Hematopoietic multipotent progenitor cell (in vitro differentiated cells): ENCODE measurements at places on chromosomes 2 and 18. TPM values are rescaled to one million over a fixed set of nuclear protein-coding genes. Genes with fewer than 3 reads are reported as not detected.

- DNase-seq = no peak
Observed at GRCh38 chr18:36214811-36215210, 27.5 kb downstream of the MOCOS start.

ABCA12 gene
- not detected for total RNA-seq

DPP10 gene
- 1.9 TPM for total RNA-seq

LHCGR gene
- not detected for total RNA-seq

DNA sequence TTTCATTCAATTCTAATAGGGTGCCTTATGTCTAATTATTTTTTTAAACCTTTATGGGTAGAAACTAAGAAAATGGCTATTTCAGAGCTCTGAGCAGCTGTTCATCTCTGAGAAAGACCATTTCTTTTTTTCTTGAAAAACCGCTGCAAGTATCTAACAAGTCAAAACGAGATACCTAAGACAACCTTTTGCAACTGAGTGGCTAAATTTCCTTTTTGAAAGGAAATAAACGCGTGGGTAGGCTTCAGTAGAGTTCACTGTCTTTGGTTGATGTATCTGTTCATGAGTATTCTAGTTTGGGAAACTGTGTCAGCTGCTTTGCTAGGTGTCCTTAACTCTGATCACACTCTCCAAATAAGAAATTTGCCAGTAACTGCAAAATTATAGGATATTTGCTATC, 104.3 kb upstream of the LINC00305 start:
- DNase-seq = no peak

- DNase-seq = no peak
Observed at GRCh38 chr18:8051453-8051852, 484.3 kb downstream of the PTPRM start.

CCDC68 gene
- not detected for total RNA-seq

GRCh38 chr18:54607213-54608027, 16.4 kb downstream of the DYNAP start:
- DNase-seq = no peak

DNA sequence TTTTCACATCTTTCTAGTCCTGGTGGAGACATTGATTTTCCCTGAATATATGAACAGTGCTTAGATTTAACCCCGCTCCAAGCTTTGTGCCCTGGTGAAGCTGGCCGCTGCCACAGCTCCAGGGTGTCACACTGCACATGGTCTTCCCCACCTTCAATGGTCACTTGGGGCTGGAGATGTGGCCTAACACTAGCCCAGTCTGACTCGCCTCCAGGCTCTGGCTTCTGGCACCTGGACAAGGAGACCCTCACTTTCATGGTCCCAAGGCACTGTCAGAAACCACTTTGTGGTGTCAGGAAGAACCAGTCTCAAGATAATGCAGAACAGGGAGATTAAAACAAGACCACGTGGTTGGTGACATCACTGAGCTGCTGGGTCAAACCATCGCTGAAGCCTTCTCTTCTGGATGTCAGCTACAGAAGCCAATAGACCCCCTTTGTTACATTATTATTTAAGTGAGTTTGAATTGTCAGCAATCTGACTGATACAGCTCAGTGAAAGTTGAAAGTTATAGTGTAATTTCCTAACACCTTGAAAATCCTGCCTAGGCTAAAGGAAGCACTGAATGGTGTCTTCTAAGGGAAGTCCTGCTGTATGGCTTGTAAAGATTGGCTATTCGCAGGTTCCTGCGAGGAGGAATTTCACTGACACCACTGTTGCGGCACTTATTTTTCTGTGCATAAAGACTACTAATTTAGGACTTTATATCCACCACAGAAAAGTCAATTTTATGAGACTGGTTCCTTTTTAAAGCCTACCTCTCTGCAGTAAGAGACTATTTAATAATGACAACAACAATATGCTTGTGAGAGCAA, 55.0 kb upstream of the CTDP1 start:
- DNase-seq = no peak

PROM2 gene
- 0.54 TPM for total RNA-seq

SULT1C2 gene
- total RNA-seq = under 0.01 TPM

- peak; percentile 30 for DNase-seq
Observed at GRCh38 chr2:154623819-154624218, 74.7 kb upstream of the KCNJ3 start.

DNA sequence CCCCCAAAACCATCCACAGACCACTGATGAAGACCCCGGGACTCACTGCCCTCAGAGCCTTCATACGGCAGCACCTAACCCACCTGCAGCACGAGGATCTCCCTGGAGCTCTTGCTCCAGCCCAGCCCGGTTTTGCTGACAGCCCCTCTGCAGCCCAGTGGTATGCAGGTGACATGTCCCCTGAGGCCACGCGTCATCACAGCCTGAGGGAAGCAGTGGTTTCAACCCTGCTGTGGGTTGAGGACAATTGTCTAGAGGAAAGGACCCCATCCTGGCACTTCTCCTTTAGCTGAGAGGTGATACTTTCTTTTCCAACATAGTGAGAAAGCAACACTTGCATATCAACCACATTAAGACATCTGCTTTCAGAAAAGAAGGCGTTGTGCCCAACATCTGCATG, 134.0 kb downstream of the SEPTIN10 start:
- DNase-seq = peak; percentile 38

- DNase-seq = no peak
Observed at GRCh38 chr18:10081492-10081891, 167.7 kb downstream of the VAPA start.

DNA sequence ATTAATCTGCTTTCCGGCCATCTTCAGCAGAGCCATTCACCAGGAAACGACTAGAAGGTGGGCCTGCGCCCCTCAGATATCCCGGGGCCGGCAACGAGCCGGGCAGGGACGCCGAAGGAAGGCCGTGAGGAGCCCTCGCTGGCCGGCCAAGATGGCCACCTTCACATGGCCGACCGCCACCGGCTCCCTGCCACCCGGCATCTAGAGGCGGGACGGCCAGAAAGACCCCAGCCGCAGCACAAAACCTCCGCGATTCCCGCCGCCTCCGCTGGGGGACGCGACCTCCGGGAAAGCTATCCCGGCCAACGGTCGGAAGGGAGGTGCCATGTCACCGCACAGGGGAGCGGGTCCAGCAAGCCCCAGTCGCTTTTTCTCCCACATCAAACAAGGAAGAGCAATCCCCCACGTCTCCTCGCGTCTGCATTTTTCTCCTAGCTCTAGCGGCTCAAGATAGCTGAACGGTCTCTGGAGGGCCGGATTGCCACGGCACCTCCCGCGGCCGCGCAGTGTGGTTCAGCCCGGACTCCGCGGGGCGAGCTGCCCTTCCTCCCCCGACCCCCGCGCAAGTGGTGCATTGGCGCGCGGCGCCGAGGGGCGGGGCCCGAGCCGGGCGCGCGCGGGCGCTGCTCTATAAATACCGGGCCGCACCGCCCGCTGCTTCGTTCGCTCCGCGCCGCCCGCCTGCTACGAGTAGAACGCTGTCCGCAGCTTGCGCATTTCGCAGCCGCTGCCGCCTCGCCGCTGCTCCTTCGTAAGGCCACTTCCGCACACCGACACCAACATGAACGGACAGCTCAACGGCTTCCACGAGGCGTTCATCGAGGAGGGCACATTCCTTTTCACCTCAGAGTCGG, at the start of gene MAT2A:
Gene MAT2A, plus strand, starts transcription at position 662 of the 854 bp plus-strand sequence. Its CDS starts 120 bp downstream, at position 782.
- DNase-seq = peak; percentile 78

DNA sequence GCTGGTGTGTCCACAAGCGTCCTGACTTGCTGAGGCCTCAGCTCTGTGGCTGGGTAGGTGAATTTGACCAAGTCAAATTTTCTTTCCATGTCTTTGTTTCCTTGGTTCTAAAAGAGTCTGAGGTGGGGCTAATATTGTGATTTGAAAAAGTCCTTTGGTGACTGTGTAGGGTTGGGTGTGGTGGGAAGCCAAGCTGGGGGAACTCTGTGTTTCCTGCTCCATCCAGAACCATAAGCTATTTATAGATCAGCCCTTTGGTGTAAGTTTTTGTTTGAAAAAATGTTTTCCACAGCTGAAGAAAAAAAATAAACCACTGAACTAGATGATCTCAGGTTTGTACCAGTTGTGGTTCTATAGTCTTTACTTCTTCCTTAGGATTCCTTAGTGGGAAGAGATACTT, 462.7 kb downstream of the TGIF1 start:
- no peak for DNase-seq
